ENCODE measurements at places on chromosomes 4 and X. TPM values are rescaled to one million over a fixed set of nuclear protein-coding genes. Genes with fewer than 3 reads are reported as not detected.
A peak's percentile ranks its signal among the peaks of the same experiment; 100 is the strongest.

- DNase-seq, result peak; percentile 76
- no peaks in the 10 kb centered on the region for H3K36me3 ChIP-seq
- H3K27me3 ChIP-seq, result no peaks in the 10 kb centered on the region
- no peak overlapping the region for H3K27ac ChIP-seq
- H3K4me3 ChIP-seq, result no peak overlapping the region
Observed at GRCh38 chr4:3346146-3346545, 53.3 kb downstream of the RGS12 start.

DNA sequence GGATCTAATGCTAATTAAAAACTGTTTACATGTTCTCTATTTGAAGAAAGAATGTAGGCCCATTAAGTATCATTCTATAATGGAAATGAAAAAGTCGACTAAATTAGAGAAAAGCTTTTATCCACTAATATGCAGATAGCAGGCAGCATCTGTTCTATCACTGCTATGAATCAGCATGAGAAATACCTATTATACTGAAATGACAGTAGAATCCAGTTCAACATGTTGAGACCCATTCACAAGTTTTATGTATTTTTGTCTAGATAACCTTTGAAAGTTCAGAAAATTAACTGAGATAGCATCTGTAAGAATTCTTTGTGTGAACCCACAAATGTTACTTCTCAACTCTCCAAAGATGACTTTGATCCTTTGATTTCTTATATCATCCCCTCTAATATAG, 1254.4 kb upstream of the ADGRL3 start:
- no peak overlapping the region for H3K4me3 ChIP-seq
- H3K36me3 ChIP-seq, result no peaks in the 10 kb centered on the region
- DNase-seq, result no peak
- H3K4me1 ChIP-seq, result no peaks in the 10 kb centered on the region

- no peaks in the 10 kb centered on the region for H3K4me1 ChIP-seq
- no peaks in the 10 kb centered on the region for H3K27me3 ChIP-seq
- H3K4me3 ChIP-seq, result no peak overlapping the region
- H3K36me3 ChIP-seq, result no peaks in the 10 kb centered on the region
Observed at GRCh38 chr4:53060278-53060677, 198.2 kb downstream of the RASL11B start.

- H3K27ac ChIP-seq, result peak overlapping the region; percentile 4
- no peak overlapping the region for H3K4me3 ChIP-seq
- H3K4me1 ChIP-seq, result peaks cover 14% of the 10 kb centered on the region
- no peak for DNase-seq
- H3K36me3 ChIP-seq, result no peaks in the 10 kb centered on the region
Observed at GRCh38 chr4:53990641-53991040, 73.8 kb downstream of the CHIC2 start.

DNA sequence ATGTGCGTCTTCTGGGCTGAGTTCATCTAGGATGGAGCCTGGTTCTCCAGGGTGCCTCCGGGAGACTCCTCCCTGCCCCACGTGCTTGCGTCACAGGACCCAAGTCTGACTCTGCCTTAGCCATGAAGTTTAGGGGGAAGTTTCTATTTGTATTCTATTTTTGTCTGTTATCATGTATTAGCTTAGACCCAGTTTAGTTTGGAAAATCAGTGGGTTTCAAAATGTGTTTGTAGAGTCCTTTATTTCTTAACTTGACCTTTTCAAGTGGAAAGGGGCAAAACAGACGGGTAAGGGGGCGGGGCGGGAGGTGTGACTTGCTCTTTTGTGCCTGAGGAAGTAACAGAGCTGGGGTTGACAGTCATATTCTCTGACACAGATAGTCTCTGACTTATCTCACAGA, 86.0 kb downstream of the HTT start:
- DNase-seq, result no peak
- H3K27ac ChIP-seq, result no peak overlapping the region
- H3K36me3 ChIP-seq, result no peaks in the 10 kb centered on the region
- H3K4me3 ChIP-seq, result no peak overlapping the region
- no peaks in the 10 kb centered on the region for H3K4me1 ChIP-seq

DNA sequence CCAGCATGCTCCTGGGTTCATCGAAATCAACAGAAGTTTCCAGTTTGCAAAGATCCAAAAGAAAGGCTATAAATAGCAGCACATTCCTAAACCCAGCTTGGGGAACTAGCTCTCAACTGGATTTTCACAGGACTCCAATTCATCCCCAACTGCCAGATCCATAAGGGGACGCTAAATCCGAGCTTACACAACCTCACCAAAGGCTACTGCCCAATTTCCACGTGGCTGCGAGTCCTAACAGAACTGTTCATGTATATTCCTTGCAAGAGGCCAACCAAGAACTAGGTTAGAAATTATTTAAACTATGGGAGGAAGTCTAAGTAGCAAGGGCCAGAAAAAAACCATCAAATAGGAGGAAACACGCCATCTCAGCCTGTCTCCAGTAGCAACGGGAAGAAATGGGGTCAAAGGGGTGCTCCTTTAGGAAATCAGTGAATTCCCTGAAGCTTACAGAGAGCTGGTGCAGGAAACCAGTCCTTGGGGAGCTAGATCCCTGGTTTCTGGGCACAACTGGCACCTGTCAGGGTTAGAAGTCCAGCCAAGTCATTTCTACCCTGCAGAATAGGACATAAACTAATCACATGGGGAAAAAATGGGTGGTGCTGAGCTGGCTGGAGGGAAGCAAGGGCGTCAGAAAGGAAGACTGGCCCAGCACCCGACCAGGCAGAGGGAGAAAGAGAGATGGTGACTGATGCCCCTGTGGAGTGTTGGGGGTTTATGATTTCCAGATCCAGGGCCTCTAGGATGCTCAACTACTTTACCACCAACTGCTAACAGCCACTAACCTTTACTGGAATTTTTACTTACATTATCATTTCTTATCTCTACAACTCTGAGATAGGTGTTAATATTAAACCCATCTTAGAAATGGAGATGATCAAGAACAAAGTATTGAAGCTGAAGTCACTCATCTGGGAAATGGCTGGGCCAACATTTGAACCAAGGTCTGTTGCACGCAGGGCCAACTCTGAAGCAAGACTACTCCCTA, 20.5 kb downstream of the RELL1 start:
- H3K36me3 ChIP-seq, result no peaks in the 10 kb centered on the region
- no peak for DNase-seq
- peaks cover 15% of the 10 kb centered on the region for H3K4me1 ChIP-seq
- H3K4me3 ChIP-seq, result no peak overlapping the region

GRCh38 chr4:118772081-118772766, 63.7 kb downstream of the SEC24D start:
- H3K27ac ChIP-seq, result no peak overlapping the region
- H3K4me1 ChIP-seq, result peaks cover 8% of the 10 kb centered on the region
- no peaks in the 10 kb centered on the region for H3K27me3 ChIP-seq
- DNase-seq, result no peak
- no peak overlapping the region for H3K4me3 ChIP-seq

GRCh38 chrX:152656087-152656486, 18.4 kb downstream of the GABRQ start:
- H3K27ac ChIP-seq, result no peak overlapping the region
- no peak for DNase-seq
- no peaks in the 10 kb centered on the region for H3K4me1 ChIP-seq
- H3K4me3 ChIP-seq, result no peak overlapping the region
- no peaks in the 10 kb centered on the region for H3K36me3 ChIP-seq

- H3K4me1 ChIP-seq, result no peaks in the 10 kb centered on the region
- H3K4me3 ChIP-seq, result no peak overlapping the region
- H3K36me3 ChIP-seq, result no peaks in the 10 kb centered on the region
- H3K27me3 ChIP-seq, result no peaks in the 10 kb centered on the region
- no peak for DNase-seq
Observed at GRCh38 chr4:15755321-15756155, 22.6 kb upstream of the CD38 start.

The TBX22 gene
- total RNA-seq, result not detected

The SLC25A6 gene
- total RNA-seq, result 512 TPM
